ENCODE measurements at places on chromosomes 7 and 10.

- no peak for DNase-seq
Measured at GRCh38 chr10:86077871-86078638, 288.5 kb downstream of the GRID1 start.

DNA sequence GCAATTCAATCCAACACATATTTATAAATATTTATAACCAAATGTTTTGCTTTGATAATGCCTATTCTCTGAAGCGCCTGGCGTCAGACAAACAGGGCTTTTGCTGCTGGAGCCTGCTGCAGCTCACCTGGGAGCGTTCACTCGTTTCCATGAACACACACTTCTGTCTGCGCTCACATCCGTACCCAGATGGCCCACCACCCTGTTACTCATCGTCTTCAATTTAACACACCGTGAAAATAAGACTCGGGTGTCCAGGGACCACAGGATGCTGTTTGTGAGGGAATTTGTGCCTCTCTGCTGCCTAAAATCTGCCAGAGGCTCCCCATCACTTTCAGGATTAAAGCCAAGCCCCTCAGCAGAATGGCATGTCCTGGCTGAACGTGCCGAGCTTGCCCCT is 74.1 kb downstream of the SLIT1 start:
- no peak for DNase-seq

DNA sequence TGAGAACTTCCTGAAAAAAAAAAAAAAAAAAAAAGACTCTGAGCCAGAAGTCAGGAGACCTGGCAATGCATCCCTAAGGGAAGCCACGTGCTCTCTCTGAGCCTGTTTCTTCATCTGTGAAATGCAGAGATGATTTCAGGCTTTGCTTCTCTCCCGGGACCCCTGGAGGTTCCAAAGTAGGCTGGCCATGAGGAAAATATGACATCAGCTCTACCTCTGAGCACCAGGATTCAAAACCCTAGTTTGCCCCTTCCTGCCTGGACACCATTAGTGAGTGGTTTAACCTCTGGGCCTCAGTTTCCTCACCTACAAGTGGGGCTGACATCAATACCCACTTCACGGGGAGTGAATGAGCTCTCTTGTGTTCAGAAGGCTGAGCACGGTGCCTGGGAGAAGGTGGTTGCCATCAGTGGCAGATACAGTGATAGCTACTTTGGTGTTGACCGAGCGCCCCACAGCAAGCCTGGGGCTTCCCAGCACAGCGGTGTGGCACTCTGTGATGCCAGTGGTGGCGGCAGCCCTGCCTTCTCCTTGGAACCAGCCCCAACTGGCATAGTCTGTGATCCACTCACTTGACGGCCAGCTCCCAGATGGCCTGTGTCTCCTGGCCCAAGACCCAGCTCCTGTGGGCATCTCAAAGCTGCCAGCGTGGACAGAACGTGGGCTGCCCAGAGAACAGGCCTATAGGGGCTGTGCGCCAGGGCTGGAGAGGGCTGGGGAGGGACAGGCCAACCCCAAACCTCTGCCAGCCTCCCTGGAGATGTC is 153.1 kb upstream of the UNC5B start:
- DNase-seq, result no peak

DNA sequence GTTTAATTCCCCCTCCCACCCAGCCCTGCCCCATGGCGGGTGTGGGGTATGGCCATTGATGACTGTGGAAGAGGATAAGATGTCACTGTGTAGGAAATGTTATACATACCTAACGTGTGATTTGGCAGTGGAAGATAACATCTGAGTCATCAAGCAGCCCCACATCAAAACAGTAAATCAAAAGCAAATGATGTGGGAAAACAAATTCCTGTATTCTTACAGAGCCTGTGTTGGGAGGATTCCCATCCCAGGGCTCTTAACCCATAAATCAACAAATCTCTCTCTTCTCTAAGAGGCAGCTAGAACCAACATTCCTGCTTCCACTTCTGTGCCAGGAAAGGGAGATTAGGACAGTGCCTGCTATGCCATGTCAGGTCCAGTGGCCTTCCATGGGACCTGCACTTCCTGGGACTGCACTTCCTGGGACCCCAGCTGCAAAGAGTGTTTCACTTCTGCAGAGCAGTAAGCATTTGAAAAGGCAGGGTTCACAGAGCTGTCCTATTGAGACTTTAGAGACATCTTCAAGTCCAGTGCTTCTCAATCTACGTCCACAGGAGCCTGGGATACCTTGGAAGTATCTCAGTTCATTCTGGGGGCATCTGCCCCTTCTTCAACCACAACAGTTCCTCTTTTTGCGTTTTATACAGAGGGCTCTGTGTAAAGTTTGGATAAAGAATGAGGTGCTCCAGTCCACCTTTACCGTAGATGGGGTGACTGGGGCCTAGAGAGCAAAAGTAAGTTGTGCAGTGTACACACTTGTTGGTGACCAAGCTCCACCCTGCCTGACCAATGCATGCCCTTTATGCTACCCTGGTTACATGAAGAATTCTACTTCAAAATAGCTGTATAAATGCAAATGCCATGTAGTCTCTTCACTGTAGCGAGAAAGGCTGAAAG is 45.7 kb downstream of the ATXN7L1 start:
- no peak for DNase-seq

- no peak for DNase-seq
Measured at GRCh38 chr10:120131183-120131582, 238.7 kb downstream of the SEC23IP start.

DNA sequence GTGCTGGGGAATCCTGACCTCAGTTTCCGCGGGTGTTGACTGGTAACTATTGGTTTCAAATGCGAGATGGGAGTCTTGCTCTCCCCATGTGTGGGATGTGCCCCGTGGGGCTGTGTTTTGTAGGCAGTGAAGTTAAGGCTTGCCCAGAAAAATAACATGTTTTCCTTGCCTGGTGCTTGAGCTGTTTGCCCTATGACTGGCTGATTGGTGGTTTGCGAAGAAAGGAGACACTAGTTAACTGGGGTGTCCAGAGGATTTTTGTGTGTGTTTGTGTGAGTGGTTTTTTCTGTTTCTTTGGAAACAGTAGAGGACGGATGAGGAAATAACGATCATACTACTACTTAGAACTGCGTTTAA is 61.9 kb downstream of the CREB5 start:
- no peak for DNase-seq

- DNase-seq, result no peak
Measured at GRCh38 chr7:142908921-142909890, 23.7 kb upstream of the TRPV6 start.

DNA sequence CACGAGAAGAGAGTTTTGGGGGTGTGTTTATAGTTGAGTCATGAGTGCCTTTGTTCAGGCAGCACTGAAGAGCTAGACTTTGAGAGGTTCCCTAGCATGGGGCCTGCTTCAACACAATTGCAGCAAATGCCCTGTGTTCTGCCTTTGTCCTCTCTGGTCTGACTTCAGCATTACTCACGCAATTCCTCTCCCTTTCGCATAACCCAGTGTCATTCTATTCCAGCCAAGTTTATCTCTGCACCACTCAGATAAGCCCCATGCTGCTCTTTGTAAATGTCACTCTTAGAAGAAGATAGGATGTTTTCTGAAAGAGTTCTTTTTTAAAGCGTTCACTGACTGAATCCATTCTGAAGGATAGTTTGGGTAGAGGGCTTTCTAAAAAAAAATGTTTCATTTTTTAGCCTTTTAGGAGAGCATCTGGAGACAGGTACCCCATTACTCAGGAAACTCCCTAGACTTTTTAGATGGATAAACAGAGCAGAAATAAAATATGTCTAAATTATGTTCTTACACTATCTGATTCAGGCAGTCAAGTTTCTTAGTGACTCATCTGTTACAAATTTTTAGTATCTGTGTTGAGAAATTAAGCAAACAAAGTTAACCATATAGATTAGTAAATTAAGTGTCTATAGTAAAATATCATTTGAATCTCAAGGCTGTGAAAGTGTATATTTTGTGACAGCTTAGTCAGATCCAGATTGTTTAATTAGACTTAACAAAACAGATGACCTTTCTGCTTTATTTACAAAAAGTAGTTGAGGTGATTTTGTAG is 318.5 kb downstream of the GPR158 start:
- no peak for DNase-seq
